RWPE1 (cell line): ENCODE measurements at places on chromosomes 3 and 15.

GRCh38 chr3:29156086-29156715 lies 124.7 kb upstream of the RBMS3 start:
- no peak for DNase-seq

DNA sequence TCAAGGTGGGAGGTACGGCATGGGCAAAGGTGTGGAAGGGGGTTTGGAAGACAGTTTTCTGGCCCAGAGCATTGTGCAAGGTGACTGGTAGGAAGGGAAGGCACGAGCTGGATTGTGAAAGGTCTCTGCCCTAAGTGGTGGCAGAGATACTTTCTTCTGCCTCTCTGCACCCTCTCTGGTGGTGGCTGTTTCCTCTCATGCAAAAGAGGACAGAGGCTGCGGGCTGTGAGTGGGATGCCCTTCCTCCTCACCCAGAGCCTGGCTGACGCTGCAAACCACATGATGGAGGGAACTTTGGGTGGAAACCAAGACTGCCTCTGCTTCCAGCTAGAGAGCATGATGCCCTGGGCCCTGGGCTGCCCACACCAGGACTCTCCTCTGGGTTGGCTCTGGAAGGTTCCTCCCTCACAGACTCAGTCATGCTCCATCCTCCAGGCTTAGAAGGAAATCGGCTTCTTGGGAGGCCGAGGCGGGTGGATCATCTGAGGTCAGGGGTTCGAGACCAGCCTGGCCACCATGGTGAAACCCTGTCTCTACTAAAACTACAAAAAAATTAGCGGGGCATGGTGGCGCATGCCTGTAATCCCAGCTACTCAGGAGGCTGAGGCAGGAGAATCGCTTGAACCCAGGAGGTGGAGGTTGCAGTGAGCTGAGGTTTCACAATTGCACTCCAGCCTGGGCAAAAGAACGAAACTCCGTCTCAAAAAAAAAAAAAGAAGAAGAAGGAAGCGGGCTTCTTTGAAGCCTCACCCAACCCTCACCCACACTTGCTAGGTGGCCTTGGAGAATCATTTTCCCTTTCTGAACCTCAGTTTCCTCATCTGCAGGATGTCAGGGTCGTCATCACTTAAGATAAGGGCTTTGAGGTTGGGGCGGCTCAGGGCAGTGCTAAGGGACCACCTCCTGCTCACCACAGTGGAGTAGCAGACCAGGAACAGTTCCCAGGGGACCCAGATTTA lies 8.3 kb downstream of the PSTPIP1 start:
- no peak for DNase-seq

DNA sequence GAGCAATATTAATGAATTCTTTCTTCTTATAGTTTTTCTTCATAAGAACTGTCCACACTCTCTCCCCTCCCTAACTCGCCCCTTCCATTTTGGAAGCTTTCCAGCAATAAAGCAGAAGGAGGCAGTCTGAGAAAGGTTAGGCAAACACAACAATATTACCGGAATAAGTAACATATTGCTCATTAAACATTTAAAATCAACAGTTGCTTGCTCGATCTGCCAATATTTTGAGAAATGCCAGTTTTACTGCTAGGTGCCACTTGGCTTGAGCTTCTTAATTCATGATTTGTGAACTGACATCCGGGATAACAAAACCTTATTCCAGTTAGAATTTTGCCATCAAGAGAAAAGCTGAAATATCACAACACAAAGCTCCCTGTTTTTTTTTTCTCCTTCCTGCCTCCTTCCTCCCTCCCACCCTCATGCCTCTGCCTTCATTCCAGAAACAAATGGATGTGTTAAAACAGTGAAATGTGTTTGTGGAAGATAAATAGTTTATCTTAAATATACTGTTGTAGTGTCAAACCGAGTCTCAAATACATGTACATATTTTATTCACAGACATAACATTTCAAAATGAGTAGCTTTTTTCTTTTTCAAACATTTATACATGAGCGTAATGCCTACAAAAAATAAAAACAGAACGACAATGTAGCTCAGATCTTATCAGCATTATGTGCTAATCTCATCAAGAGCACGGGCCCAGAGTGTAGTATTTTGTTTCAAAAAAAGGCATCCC lies 253.7 kb downstream of the GAP43 start:
- DNase-seq: no peak

DNA sequence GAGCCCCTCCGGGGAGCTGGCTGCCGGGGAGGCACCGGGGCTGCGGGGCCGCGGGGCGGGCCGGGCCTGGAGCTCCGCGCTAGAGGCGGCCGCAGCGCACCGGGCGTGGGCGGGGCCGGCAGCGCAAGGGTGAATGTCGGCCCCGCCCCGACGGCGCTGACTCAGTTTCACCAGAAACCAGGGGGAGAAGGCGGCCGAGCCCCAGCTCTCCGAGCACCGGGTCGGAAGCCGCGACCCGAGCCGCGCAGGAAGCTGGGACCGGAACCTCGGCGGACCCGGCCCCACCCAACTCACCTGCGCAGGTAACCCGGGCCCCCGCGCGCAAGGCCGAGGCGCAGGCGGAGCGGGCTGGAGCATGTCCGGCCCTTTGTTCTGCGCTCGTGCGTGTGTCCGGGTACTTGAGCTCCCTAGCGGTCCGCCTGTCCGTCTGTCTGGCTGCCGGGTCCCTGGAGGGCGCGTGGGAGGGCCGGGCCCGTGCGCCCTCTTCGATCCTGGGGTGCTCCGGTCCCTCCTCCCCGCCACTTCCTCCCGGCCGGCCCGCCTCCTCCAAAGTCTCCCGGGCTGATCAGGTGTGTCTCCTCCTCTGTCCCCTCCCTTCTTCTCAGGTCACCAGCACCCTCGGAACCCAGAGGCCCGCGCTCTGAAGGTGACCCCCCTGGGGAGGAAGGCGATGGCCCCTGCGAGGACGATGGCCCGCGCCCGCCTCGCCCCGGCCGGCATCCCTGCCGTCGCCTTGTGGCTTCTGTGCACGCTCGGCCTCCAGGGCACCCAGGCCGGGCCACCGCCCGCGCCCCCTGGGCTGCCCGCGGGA lies at the start of gene SPINT1:
SPINT1 (plus strand) TSS at position 164 of the 811 bp plus-strand sequence; CDS start at position 671, 507 bp downstream.
- peak; percentile 64 for DNase-seq

- no peak for DNase-seq
Observed at GRCh38 chr15:57082054-57082728, 163.7 kb downstream of the TCF12 start.

GRCh38 chr3:146493221-146493620 lies 23.9 kb upstream of the PLSCR2 start:
- DNase-seq: no peak

DNA sequence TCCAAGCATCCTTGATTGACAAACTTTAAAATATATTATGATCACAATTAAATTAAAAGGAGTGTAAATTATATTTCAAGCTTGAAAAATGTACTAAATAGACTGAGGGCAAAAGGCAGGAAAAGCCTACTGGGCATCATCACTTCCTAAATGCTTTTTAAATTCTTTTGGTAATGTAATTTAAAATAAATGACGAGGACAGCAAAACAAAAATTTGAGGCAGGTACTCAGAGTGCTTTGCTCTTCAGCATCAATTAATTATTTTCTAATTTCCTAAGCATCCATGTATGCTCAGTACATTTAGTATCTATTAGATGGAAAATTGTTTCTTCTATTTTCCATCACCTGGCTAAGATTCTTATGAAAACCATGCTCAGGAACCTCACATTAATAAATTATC lies 5.2 kb downstream of the CBLB start:
- DNase-seq: no peak
